ENCODE measurements at places on chromosomes 3 and 15.

DNA sequence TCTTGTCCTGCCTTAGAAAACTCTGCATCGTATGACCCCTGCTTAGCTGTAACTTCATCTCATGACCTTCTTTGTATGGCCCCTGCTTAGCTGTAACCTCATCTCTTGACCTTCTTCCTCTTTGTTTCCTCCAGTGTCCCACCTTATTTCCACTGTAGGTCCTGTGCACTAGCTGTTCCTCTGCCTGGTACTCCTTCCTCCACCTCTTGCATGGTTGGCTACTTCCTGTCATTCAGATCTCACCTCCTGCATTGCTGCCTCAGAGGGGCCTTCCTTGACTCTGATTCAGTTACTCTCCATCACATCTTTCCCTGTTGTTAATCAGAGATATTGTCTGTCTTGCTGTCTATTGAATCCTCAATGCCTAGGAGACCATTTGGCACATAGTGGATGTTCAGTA is 63.2 kb downstream of the PDE8A start:
- DNase-seq, result no peak

DNA sequence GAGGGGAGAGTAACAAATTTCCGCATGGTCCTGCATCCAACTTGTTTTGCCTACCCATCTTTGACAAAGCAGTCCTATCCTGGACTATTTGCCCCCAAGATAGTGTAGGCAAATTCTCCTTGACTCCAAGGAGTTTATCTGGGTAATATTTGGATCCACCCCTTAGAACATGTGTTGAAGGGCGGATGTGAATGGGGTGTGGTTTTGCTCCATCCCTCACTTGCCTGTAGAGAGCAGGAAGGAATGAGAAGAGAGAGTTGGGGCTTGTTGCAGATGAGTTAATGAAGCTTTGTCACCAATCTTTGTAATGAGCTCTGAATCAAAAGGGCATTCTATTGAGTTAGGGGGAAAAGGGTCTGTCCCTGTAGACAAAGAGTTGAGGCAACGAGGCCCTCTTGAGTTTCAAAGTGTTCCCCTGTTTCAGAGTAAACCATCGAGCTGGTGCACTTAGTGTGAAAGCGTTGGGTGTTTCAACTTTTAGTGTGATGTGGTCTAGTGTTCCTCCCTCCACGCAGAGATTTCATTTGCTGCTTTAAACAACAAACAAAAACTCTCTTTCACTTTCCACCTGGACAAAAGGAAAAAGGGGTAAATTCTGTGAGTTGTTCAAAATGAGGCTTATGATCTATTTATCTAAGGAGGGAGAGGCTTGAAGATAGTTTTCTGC is 42.2 kb upstream of the PPARG start:
- no peak for DNase-seq

GRCh38 chr3:164194842-164195241 is 883.5 kb downstream of the SI start:
- DNase-seq, result no peak

DNA sequence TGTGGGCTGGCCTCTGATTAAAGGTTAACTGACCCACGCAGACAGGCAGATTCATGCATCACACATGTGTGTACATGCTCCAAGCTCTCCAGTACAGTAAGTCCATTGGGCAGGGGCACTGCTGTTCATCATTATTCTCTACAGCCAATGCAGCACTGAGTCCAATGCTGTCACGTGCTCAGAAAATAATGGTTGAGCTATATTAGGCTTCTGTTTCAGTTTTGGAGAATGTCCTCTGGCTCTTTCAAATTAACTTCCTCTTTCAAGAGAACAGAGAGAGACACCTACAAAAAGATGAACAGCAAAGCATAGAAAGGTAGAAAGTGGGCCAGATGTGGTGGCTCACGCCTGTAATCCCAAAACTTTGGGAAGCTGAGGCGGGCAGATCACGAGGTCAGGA is 202.6 kb downstream of the MEX3B start:
- no peak for DNase-seq

- DNase-seq, result no peak
These were observed 746.6 kb upstream of the CFAP20DC start for GRCh38 chr3:59796456-59796855.

DNA sequence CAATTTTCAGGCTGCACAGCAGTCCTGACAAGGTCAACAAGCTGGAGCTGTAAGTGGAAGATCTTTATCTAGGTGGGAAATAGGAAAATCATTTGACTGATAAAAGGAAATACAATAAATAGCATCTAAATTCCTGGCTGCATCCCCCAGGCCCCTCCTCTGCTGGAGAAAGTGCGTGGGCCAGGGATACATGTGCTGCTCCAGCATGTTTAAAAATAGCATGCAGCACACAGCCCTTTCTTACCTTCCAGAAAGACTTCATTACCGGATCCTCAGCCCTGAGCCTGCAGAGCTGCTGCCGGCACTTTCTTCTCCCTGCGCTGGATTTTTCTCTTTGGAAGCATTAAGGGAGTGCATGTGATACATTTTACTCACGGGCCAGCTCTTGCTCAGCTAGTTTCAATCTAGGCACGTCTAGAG is 77.3 kb downstream of the HMG20A start:
- no peak for DNase-seq

DNA sequence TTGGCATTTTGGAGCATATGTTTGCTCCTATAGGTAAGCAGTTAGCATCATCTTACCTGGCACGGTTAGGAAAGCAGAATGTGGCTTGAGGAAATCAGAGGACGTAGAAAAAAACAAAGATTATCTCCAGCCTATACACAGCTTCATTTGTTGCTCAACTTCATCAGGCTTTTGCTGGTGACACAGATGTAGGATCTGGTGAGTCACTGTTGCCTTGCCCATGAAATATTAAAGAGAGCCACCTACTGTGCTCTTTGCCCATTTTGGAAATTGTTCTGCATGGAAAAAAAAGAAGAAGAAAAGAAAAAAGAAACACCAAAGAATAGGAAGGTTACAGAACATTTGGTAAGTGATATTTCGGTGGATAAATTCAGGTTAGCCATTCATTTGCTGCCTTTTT is 3.8 kb downstream of the IL1RAP start:
- DNase-seq, result no peak

- DNase-seq, result no peak
These were observed 59.0 kb upstream of the GSK3B start for GRCh38 chr3:120153294-120153693.

DNA sequence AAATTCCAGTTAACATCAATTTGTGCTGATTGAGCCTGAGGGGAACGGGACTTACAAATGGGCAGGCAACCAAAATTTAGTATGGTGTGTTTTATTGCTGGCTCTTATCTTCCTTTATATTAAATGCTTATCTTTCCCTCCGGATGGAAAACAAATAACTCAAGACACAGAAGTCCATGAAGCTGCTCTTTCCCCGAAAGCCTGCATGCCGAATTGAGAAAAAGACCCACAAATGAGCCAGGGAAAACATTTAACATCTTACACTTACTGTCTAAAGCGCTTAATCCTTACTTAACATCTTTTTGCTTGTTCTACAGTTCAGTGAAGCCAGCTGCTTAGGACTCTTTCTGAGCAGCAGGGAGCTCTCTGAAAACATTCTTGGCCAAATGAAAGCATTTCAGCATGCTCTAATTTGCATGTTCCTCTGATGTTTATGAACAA is 49.5 kb downstream of the HEG1 start:
- DNase-seq, result no peak

DNA sequence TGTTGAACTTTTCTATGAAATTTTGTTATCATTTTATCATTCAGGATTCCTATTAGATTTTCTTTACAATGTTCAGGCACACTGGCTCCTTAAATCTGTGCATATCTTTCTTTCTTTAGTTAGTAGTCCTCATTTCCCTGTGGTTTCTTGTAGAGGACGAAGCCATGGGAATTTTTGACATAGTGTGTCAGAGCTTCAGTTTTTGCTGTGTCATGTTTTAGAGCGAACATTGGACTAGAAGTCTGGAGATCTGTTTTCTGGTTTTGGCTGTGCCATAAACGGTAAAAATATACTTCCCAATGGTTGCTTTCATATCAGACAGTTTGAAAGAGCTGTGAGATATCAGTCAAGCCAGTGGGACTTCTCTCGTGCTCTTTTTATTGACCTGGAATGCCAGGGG is 105.2 kb downstream of the CHCHD4 start:
- DNase-seq, result no peak

GRCh38 chr15:58771621-58772250 is 634 bp downstream of the MINDY2 start:
- DNase-seq, result peak; percentile 48

DNA sequence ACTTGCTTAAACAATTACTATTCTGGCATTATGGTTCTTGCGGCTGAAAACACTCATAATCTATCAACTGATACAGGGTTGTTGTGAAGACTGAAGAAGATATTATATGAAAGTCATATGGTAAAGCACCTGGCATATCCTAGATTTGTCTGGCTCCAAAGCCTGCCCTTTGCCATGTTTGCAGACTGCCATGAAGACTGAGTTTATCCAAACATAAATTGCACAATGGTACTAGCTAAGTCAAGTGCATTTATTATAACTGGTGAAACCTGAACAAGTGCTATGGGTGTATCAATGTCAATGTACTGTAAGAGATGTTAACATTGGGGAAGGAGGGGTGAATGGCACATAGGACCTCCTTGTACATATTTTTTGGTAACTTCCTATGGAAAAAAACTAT is 87.4 kb upstream of the MEX3B start:
- DNase-seq, result no peak

- no peak for DNase-seq
These were observed 123.0 kb downstream of the LRIG1 start for GRCh38 chr3:66377800-66378199.

GRCh38 chr15:84810073-84810840 is 6.9 kb upstream of the ALPK3 start:
- peak; percentile 34 for DNase-seq

DNA sequence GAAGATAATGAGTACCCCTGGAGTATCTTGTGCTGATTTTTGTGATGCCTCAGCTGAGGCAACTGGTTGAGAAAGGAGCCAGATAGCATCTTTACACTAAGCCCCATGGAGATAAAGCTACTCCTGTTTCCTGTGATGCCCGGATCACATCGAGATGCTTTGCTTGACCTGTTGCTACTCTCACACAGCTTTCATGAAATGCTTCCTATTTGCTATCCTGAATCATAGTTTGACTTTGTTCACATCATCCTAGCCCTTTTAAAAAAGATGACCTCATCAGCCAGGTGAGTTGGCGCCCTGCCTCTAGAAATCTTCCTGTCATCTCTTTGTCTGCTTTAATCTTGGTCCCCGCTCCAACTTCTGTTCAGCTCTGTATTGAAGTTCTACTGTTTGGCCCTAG is 409.6 kb upstream of the TBL1XR1 start:
- no peak for DNase-seq

DNA sequence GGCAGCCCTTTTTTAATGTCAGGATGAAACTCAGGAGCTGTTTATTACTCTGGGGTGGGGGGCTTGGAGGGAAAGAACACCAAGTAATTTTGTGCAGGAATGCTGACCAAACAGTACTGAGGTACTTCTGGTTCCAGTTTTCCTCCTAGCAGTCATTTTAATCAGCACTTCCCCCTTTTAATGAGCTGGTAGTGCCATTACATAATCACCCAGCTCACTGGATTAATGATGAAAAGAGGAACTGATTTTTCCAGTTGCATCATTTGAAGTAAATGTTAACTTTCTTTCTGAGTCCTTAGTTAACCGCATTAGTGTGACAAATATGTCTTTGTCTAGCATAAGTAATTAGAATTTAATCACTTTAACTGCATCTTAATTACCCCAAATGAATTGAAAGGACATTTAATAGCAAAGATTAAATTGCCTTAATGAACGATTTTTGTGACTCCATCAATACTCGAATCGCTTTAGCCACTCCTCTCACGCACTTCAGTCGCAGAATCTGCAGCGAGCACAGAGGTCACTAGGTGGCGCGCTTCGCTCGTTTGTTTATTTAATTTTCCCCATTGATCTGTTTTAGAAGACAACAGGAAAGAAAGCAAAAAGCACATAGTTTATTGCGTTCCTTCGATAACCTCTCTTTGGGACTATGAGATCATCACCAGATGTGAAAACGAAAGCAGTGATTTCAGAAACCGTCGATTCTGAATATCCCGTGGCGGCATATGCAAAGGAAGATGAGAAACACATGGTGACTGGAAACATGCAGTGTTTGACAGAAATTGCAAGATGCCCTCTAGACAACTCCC is 9.8 kb downstream of the ONECUT1 start:
- DNase-seq, result peak; percentile 64

- DNase-seq, result no peak
These were observed 63.9 kb downstream of the ST8SIA2 start for GRCh38 chr15:92457471-92458041.

GRCh38 chr15:51093488-51093838 is 1.2 kb downstream of the TNFAIP8L3 start:
- no peak for DNase-seq

GRCh38 chr15:64247535-64247905 is 84.7 kb upstream of the PPIB start:
- no peak for DNase-seq

DNA sequence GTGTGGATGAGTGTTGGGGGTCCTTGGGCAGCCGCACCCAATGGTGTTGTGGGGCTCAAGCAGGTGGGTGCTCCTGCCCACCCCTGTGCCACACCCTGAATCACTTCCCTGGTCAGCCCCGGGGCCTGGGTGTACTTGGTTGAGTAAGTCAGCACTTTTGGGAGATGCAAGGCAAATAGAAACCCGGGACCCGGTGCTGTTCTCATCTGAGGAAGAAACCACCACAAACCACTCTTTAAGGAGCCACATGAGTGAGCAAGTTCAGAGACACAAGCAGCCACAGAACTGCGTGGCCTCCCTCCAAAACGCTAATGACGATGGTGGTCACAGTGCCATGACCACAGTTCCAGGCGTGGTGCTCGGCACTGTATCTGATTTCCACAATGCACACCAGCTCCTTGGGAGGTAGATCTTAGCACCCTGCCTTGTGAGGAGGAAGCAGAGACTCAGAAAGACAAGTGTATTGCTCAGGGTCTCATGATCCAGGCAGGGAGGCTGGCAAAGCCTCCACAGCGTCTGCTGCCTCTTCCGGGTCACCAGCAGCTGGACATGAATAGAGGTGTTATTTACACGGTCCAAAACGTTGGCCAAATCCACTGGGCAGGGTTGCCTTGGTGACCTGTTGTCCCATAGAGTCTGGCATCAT is 118.2 kb upstream of the ALDH1A3 start:
- DNase-seq, result no peak

- no peak for DNase-seq
These were observed 105.9 kb downstream of the B3GALNT1 start for GRCh38 chr3:160999274-160999673.

- DNase-seq, result no peak
These were observed 129.7 kb downstream of the TJP1 start for GRCh38 chr15:29692527-29692926.

DNA sequence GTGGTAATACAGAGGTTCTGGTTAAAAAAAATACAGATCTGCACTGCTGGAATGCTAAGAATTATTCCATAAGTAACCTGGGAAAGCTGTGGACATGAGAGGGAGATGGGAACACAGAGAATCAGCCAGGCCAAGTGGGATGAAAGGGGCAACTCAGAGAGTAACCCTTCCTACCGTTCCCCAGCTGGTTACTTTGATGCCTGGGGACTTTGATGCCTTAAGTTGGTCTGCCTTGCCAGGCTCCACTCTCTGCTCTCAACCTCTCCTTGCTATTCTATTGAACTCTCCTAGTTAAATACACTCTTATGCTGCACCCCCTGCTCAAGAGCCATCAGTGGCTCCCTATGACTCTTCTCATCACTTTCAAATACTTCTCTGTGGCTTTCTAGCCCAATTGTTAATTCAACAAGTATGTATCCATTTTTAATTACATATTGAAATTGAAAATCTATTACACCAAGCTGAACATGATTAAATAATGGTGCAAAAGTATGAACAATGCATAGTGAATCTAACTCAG is 315.5 kb downstream of the TLE3 start:
- DNase-seq, result no peak

GRCh38 chr3:19825193-19825592 is 108.8 kb downstream of the EFHB start:
- no peak for DNase-seq
